ENCODE measurements at places on chromosomes 11 and 22.

GRCh38 chr11:124807201-124807600 is 7.0 kb upstream of the MSANTD2 start:
- DNase-seq: no peak

GRCh38 chr11:104404231-104405175 is 240.6 kb upstream of the PDGFD start:
- DNase-seq: no peak

- no peak for DNase-seq
Observed at GRCh38 chr22:43795320-43795719, 16.8 kb downstream of the EFCAB6 start.

DNA sequence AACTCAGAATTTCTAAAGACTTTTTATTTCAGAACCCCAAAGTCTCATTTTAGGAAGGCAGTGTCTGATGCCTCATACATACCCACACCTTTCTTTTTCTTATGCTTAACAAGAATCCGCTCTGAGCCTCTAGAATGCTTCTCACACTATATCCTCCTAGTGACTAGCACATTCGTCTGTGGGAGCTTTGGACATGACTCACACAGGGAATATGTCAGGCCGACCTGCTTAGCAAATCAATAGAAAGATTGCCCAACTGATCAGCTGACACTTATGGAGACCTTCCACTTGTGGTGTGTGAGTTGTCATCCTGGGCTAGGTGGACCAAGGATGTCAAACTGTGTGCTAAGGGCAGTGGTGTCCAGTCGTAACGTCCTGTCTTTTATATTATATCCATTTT is 129.9 kb upstream of the TTC12 start:
- DNase-seq: no peak

DNA sequence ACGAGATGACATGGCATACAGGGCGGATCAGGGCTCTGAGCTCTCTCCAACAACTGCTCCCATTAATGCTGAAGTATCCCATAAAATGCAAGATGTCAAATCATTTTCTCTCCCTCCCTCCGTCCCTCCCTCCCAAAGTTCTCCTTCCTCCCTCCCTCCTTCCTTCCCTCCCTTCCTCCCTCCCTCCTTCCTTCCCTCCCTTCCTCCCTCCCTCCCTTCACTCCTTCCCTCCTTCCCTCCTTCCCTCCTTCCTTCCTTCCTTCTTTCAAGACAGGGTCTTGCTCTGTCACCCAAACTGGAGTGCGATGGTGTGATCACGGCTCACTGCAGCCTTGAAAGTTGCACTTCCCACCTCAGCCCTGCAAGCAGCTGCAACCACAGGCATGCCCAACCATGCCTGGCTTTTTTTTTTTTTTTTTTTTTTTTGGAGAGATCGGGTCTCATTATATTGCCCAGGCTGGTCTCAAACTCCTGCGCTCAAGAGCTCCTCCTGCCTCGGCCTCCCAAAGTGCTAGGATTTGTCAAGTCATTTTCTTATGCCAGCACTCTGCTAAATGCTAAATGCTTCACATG is 38.2 kb downstream of the TXN2 start:
- no peak for DNase-seq

DNA sequence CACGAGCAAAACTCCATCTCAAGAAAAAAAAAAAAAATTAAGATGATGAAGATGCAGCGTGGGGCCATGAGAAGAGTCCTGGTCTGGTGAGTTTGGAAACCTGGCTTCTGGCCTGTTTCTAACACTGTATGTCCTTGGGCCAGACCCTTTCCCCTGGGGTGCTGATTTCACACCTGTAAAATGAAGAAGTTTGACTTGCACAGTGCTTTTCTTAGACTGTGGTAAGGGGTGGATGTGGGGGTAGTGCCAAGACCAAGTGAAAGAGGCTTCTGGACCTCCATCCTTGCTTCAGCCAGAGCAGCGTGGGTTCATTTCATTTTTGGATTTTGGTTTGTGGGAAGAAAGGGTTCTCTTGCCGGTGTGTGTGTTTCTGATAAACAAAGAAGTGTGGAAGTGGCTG is 42.1 kb downstream of the PTPRJ start:
- DNase-seq: no peak

DNA sequence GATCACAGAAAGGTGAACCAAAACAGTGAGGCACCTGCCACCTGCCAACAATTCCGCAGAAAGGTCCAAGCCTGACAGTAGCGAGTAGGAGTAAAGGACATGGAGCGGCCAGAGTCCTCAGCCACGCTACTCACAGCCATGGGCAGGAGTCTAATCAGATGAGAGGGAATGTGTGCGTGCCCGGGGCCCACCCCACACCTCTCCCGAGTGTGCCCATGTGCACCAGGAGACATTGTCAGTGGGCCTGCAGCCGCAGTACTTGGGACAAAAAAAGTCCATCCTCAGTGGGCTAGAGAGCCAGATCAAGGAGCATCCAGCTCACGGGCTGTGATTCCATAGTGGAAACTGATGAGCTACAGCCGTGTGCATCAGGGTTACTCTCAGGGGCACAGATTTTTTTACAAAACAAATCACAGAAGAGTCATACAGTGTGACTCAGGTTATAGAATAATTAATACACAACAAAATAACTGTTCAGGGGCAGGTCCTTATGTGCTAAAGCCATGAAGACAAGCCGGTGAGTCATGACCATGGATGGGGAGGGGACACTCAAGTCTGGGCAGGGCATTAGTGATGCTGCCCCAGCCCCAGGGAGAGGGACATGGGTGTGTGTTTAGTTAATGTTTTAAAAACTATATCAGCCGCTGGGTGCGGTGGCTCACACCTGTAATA is 12.0 kb downstream of the SART1 start:
- no peak for DNase-seq
